Cortex of kidney (tissue), 1 donor: ENCODE measurements at places on chromosomes 3 and 15.

- no peak for DNase-seq
These were observed 48.7 kb upstream of the PCSK6 start for GRCh38 chr15:101538177-101538576.

GRCh38 chr15:74867466-74868038 lies 5.6 kb downstream of the SCAMP2 start:
- no peak for DNase-seq

DNA sequence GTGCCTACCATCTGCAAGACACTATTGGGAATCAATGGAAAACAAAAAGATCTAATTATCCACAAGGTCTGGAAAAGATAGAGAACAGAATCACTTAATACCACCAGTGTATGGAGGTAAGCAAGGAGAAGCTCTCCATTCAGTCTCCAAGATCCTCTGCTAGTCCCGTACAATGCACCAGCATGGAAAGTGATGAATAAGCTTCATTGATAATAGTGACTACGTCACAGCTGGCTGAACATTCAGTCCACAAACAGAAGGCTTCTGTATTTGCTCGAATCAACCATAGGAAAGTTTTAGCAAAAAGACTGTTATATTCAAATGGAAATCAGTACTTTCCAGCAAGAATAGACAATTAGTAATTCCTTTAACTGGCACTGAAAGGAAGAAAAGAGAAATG lies 42.9 kb downstream of the IGSF11 start:
- DNase-seq, result no peak

GRCh38 chr3:20916951-20917606 lies 731.1 kb upstream of the SGO1 start:
- DNase-seq, result no peak

GRCh38 chr3:8518138-8518537 lies 16.5 kb downstream of the LMCD1 start:
- no peak for DNase-seq

DNA sequence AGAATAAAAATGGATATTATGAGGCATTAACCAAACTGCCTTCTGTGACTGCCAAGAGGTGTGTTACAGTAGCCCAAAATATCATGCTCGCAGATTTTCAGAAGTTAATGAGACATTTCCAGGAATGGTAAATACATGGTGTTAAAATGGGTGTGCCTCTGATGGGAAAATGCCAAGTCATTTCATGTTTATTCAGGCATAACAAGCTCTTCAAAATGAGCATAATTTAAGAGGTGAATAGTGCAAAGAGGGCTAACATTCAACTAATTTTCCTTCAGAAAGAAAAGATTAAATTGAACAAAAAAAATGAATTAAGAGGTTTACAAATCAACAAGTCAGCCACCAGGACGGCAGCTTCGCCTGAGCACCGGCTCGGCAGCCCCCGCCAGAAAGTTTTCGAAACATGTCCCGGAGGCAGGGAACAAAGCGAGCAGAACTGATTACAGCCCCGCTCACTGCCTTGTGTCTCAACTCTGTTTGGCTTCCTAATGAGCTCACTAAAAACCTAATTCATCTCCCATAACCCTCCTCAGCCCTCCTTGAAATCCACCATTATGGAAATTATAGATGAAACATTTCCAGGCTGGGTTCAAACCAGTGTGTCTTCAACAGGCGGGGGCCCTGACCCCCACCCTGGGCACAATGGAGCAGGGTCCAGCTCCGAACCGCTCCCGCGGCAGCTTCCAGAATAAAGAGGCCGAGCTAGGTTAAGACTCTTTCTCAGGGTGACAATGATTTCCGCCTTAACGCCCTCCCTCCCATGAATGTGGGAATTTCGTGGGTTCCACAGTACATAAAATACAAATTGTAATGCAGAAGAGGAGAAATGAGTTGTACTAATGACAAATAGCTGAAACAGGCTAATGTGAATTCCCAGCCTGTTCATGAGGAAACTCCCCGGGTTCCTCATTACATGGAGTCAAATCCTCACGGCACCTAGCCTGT lies 43.9 kb downstream of the MEIS2 start:
- DNase-seq, result no peak

DNA sequence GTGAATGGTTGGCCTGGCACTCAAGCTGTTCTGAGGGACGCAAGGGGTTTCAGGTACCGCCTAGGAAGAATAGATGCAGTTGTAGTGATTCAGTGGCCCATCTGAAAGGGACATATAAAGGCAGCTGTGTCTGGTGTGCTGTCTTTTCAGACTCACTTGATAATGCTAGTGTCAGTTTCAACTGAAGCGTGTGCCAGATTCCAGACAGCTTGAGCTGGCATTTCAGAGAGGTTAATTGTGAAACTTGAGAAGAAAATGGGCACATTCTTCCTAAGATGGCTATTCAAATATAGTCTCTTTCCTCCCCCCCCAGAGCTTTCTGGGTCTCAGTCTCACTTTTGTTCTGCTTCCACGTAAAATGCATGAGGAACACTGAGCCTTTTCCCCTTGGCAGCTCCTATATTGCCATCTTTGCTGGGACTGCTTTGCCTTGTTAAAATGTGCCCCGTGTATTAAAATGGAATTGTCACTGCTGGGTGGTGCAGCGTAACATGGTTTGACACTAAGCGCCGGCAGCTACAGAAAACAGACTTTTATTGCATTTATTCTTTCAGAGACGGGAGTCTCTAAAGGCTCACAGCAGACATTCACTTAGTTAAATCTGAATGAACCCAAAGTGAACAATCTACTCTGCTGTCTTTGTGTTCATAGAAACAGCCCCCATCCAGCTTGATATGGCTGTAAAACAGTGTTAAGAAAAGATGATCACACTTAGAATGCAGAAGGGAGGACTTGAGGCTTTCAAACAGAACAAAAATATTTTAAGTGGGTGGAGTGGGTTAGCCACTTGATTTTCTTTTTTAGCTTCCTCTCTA lies 478.7 kb downstream of the RBMS3 start:
- no peak for DNase-seq

- no peak for DNase-seq
These were observed 55.5 kb upstream of the MRPS22 start for GRCh38 chr3:139288266-139288821.

DNA sequence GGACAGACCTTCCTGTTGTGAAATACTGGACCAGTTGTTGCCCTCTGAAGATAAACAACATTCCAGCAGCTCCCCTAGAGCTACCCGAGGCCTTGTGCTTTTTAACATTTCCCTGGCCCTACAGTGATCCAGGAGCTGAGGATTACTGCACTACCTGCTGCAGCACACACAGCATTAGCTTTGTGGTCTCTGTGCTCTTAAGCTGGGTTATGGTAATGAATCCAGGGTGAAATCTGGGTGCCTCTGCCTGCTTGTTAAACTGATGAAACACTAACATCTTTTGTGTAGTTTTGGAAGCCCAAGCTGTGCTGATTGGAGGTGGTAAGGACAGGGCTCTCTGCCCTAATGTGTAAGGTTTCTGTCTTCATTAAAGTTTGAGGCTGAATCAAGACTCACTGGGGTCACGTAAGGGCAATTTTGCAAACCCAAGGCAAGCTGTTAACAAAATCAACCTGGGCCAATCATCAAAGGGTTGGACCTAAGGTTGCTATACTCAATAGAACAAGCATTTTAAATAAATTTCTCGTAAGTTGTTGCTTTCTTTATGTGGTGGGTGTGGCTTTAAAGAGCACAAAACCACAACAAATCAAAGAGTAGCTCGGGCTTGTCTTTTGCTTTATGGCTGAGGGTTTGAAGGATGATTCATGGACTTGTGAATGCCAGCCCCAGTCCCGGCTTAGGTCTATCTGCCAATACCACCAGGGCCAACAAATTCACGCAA lies 183.9 kb downstream of the TPRG1 start:
- no peak for DNase-seq

- DNase-seq, result no peak
These were observed 107.6 kb upstream of the ARHGEF3 start for GRCh38 chr3:56909349-56909748.

- no peak for DNase-seq
These were observed 49.1 kb upstream of the SEC22A start for GRCh38 chr3:123152687-123153086.

GRCh38 chr3:192901435-192901834 lies 16.2 kb downstream of the MB21D2 start:
- DNase-seq, result no peak

DNA sequence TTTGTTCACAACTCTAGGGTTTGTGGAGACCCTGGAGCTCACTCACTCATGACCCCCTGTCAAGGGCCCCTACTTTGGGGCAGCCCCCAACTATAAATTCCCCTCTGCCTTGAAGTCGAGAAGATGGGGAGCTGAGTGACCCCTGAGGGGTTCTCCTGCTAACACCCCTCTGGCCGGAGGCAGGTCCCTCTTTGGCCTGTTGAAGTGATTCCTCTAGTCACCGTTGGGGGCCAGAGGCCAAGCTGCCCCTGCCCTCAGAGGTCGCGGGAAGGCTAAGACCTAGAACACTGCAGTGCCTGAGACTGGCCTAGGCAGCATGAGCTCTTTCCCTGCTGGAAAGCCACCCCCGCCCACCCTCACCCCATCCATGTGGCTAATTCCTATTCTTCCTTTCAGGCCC lies 15.4 kb upstream of the SKOR1 start:
- DNase-seq, result no peak

DNA sequence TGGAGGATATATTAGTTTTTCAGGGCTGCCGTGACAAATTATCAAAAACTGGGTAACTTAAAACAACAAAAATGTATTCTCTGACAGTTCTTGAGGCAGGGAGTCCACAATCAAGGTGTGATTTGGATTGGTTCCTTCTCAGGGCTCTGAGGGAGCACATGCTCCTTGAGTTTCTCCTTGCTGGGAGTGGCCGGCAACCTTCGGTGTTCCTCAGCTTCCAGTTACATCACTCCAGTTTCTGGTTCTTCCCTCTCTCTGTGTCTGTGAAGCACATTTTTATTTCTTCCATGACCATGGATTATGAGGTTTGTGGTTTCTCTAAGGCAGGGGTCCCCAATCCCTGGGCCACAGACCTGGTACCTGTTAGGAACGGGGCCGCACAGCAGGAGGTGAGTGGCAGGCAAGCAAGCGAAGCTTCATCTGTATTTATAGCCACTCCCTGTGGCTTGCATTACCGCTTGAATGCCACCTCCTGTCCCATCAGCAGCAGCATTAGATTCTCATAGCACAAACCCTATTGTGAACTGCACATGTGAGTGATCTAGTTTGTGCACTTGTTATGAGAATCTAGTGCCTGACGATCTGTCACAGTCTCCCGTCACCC lies 24.3 kb downstream of the LRRC28 start:
- no peak for DNase-seq
